ENCODE measurements at places on chromosomes 1 and 21.

GRCh38 chr1:37658486-37658885 is 23.8 kb upstream of the RSPO1 start:
- DNase-seq: no peak

DNA sequence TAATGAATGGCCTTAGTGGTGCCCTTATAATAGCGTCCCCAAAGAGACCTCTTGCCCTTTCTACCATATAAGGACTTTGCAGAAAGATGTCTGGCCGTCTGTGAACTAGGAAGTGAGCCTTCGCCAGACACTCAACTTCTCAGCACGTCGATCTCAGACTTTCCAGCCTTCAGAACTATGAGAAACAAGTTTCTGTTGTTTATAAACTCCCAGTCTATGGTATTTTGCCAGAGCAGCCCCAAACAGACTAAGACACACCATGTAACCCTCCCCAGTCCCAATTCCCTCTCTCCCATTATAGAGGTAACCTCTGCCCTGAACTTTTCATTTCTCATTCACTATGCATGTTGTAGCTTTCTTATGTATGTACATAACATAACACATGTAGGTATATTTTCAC is 55.7 kb downstream of the NID1 start:
- no peak for DNase-seq

- DNase-seq: no peak
These were observed 7.3 kb downstream of the UQCRHL start for GRCh38 chr1:15799928-15800835.

DNA sequence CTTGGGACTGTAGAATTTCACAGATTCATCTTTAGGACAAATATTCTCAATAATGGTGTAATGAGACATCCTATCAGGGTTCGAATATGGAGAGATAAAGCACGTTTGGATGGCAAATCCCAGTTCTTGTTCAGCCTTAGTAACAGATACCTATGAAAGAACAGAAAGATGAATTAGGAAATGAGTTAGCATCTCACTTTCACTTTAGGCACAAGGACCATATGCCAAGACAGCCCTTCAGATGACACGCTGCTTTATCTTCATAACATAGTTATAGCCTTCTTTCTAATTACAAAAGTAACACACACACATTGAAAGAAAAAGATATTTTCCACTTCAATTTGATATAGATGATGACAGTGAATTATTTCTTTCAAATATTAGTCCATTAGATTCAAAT is 173.6 kb downstream of the TGFBR3 start:
- no peak for DNase-seq

DNA sequence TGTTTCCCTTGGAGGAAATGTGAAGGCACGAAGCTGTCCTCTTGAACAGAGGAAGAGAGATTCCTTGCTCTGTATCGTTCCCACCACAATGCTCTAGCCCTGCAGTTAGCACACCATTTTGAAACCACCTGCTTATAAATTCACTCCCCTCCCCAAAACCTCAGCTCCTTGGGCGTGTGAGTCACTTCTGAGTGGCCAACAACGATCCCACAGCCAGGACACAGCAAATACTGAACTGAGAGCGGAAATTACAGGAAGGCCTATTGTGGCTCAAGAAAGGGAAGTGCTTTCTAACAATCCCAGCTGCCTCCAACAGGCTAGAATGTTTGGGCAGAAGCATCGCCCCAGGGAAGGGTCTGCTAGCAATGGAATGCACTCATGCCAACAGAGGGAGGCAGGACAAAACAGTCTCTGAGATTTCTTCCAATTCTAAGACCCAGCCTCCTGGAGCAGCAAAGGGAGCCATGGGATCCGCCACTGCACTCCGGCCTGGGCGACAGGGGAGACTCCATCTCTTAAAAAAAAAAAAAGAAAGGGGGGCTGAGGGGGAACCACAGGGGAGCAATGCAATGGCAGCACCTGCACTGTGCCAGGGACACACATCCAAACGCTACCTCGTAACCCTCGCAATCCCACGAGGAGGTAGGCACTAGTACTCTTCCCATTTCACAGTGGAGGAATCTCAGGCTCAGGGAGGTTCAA is 1.9 kb downstream of the TMEM53 start:
- DNase-seq: peak; percentile 67
